ENCODE measurements at places on chromosomes 7 and 10.
A peak's percentile ranks its signal among the peaks of the same experiment; 100 is the strongest.

DNA sequence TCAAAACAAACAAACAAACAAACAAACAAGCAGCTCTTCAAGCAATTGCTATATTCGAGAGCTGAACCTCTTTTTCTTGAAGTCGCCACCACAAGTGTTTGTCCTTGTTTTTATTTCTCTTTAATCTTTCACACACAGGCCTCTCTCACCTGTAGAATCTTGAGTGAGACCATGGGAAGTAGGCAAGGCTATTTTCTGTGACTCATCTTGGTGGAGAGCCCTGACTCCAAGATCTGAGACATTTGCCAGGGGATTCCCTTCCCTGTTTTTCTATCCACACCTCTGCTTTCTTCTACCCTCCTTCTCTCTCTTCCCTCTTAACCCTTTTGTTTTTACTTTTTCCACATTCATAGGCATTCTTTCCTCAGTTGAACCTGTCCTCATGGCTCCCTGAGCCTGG, 8.0 kb upstream of the TAS2R60 start:
- no peak for DNase-seq

GRCh38 chr7:150955519-150956394, 22.4 kb downstream of the KCNH2 start:
- no peak for DNase-seq

- no peak for DNase-seq
Observed at GRCh38 chr7:41028580-41028979, 674.3 kb downstream of the INHBA start.

GRCh38 chr7:48074204-48074654, 14.8 kb upstream of the UPP1 start:
- DNase-seq, result no peak

GRCh38 chr10:104706886-104707285, 65.8 kb downstream of the SORCS3 start:
- DNase-seq, result no peak

- no peak for DNase-seq
Observed at GRCh38 chr10:49762566-49762877, 399 bp upstream of the OGDHL start.

DNA sequence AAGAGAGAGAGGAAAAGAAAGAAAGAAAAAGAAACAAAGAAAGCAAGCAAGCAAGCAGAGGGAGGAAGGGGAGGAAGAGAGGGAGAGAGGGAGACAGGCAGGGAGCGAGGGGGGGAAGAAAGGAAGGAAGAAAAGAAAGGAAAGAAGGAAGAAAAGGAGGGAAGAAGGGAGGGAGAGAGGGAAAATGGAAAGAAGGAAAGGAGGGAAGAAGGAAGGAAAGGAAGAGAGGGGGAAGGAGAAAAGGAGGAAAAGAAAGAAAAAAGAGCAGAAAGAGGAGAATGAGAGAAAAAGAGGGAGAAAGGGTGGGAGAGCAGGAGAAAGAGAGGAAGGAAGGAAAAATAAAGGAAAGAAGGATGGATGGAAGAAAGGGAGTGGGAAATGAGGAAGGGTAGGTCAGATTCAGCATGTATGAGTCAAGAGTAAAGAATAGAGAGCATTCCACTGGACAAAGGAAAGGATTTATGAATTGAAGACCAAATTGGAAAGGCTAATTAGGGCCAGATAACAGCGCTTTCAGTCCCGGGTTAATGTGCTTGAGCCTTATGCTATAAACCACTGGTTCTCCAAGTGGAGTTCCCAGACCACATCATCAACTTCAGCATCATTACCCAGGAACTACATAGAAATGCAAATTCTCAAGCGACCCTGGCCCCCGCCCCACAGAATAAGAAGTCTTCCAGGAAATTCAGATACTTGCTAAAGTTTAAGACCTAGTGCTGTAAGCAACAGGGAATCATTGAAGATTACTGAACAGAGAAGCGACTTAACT, 85.1 kb downstream of the C10orf90 start:
- DNase-seq, result no peak

- DNase-seq, result no peak
Observed at GRCh38 chr10:70500368-70500767, 21.8 kb downstream of the PALD1 start.

DNA sequence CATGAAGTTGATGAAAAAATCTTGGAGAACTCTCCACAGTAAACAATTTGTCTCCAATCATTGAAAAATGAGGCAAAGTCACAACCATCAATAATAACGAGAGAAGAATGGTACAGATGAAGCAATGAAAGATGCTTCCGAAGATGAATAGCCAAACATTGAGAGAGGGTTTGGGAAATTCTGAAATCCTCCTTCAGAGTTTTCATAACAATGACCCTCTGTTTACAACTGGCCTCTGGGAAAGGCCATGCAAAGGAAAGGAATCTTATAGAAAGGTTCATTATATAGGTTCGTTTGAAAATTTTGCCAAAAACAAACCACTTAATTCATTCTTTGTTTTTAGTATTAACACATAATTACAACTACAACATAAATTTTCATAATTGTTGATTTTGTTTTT, 166.5 kb downstream of the ABCA13 start:
- no peak for DNase-seq

GRCh38 chr7:95772771-95773581, 622 bp downstream of the DYNC1I1 start:
- DNase-seq, result no peak

DNA sequence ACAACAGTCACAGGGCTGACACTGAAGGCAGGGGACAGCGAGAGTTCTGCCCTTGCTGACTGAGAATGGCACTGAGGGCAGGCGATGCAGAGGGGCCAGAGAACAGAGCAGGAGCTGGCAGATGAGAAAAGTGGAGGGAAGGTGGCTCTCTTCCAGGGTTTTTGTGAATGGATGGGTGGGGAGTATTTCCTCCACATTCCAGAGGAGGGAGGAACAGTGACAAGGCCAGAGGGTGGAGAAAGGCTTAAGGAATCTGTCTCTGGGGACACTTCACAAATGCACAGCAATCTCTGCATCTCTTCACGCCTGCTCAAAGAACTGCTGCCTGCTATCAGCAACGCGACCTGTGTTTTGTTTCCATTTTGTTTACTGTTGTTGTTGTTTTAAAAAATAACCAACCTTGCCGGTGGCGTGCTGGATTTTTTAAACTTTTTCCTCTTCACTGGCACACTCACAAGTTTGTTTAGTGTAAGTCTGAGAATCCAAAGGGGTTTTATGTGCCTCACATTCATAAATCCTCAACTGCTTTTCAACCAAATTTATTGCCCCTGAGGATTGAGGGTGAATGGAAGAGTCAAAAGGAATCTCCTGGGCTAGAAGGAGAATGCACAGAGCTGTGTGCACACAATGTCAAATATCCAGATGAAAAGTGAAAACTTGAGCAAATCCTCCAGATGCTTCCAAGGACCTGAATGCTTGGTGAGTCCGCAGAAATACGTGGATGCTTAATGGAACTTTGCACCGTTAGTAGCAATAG, 129.3 kb downstream of the GLI3 start:
- no peak for DNase-seq

GRCh38 chr10:118800920-118801319, 46.1 kb upstream of the CACUL1 start:
- DNase-seq, result peak; percentile 19

DNA sequence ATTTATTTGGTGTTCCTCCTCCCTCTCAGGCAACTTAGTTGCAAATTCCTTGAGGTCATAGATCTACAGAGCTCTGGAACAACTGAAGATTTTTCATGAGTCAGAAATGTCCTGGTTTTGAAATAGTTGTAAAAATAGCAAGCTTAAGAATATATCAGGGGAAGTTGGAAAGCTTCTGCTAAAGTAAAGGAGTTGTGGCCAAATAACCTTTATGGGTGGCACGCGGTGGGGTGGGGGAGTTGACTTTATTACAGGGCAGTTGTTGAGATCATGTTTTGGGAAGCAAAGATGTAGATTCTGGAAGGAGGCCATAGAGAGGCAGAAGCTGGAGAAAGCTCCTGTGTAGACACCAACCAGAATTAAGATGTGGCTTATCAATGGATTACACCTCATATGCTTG, 326.0 kb upstream of the MTPN start:
- no peak for DNase-seq

DNA sequence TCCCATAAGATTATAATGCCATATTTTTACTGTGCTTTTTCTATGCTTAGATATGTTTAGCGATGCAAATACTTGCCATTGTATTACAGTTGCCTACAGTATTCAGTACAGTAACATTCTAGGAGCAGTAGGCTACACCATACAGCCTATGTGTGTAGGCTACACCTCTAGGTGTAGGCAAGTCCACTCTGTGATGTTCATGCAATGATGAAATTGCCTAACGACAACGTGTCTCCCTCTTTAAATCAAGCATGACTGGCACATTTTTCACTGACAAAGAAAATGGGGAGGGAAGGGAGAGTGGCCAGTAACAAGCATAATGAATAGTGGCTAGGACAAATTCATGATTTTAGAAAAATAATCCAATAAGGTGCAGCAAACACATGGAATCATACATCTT, 1.7 kb downstream of the NCAPG2 start:
- DNase-seq, result no peak

Measured in CD4-positive, alpha-beta T cell treated with Interleukin-12 subunit alpha and Interleukin-12 subunit beta, for 1 hour (primary cell).